Right ventricle myocardium superior (tissue), 1 donor: ENCODE measurements at places on chromosomes 6 and 20. TPM values are rescaled to one million over a fixed set of nuclear protein-coding genes. Genes with fewer than 3 reads are reported as not detected.

EPPIN gene
- total RNA-seq, result not detected

CFB gene
- total RNA-seq, result 5.5 TPM

LAMA5 gene
- 79.6 TPM for total RNA-seq

HDGFL1 gene
- total RNA-seq, result not detected

FNDC1 gene
- total RNA-seq, result 1.2 TPM

KCNK5 gene
- total RNA-seq, result 0.65 TPM

COL9A1 gene
- 0.24 TPM for total RNA-seq

MC3R gene
- total RNA-seq, result not detected

HAO1 gene
- not detected for total RNA-seq

- no peak for DNase-seq
Observed at GRCh38 chr20:63945921-63946920, 10.0 kb downstream of the UCKL1 start.

DNA sequence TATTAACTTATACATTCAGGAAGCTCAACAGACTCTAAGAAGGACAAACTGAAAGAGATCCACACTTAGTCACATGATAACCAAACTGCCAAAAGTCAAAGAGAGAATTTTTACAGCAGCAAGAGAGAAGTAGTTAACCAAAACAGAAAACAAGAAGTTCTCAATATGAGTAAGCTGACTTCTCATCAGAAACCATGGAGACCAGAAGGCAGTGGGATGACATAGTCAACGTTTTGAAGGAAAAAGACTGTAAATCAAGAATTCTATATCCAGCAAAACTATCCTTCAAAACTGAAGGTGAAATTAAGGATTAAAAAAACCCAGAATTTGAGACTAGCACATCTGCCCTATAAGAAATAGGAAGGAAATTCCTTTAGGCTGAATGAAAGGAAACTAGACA is 60.4 kb downstream of the COL19A1 start:
- DNase-seq, result no peak

DNA sequence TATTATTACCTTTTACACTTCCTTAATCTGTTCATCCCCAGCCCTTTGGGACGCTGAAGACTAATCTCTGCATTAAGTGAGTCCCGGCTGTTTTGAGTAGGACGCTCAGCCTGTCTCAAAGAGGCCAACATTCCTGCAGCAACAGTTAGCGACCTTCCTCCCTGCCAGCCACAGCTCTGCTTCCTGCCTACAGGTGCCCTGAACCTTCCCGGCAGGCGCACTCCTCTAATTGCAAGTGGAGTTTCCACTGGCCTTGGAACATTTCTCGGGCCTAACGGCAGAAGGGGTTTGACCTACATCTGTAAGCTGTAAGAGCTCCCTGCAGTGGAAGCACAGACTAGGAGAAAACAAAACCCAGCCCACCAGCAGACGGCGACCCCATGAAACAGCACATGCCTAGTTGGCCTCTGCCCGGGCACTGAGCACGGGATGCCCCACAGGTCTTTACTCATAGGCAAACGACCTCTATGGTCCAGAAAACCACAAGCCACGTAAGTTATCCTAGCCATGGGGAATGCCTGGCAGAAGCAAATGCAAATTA is 137.9 kb downstream of the DTNBP1 start:
- DNase-seq, result no peak

DNA sequence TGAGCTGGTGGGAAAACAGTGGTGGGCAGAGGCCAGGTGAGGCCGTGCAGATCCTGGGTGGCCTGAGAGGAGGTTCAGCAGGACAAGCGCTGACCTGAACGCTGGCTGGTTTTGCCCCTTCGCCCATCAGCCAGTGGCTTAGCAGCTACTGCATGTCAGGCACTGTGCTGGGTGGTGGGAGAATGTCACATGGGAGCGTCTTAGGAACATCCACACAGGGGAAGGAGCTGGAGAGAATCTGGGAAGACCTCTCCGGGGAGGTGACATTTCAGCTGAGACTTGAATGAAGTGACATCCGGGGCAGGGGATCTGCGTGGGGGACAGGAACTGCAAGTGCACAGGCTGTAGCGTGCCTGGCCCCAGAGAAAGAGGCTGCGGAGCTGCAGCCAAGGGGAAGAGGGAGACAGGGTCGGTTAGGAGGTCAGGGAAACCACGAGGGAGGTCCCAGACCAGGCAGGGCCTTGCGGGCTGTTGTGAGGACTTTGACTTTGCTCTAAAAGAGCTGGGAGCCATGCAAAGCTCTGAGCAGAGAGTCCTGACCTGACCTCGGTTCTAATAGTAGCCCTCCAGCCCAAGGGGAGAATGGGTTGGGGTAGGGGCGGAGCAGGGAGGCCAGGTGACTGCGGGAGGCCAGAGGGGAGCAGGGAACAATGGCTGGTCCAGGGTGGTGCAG is 156.8 kb upstream of the PTPN1 start:
- DNase-seq, result no peak

- DNase-seq, result peak; percentile 43
Observed at GRCh38 chr6:108115598-108116058, 41.1 kb upstream of the OSTM1 start.

- no peak for DNase-seq
Observed at GRCh38 chr6:128606611-128607010, 86.2 kb upstream of the PTPRK start.

DNA sequence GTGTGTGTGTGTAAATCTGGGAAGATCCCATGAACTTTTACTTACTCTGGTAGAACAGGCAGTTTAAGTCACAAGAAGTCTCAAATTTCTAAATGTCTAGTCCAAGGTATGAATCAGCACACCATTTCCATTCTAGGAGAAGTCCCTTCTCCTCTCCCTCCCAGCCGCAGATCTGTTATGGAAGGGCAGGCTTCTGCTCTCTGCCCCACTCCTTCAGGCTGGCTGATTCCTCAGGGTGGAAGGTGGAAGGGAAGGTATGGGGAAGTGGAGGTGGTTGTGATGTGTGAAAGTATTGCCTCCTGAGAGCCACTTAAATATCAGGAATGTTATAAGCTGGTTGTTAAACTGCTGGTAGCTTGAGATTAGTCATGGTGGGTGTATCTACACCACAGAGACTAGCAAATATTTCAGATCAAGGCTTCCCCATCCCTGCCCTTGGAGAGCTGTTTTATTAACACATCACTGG is 44.5 kb upstream of the LAMA4 start:
- DNase-seq, result no peak

DNA sequence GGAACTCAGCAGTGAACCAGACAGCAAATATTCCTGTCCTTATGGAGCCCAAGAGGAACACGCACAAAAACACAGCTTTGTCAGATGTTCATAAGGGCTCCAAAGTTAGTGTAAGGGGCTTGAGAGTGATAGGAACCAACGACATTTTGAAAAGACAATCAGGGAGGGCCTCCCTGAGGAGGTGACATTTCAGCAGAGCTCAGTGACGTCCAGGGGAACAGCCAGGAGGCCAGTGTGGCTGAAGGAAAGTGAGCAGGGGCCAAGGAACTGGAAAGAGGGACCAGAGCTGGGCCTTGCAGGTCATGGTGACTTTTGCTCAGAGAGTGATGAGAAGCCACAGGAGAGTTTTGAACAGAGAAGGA is 16.1 kb downstream of the NOL4L start:
- no peak for DNase-seq

DNA sequence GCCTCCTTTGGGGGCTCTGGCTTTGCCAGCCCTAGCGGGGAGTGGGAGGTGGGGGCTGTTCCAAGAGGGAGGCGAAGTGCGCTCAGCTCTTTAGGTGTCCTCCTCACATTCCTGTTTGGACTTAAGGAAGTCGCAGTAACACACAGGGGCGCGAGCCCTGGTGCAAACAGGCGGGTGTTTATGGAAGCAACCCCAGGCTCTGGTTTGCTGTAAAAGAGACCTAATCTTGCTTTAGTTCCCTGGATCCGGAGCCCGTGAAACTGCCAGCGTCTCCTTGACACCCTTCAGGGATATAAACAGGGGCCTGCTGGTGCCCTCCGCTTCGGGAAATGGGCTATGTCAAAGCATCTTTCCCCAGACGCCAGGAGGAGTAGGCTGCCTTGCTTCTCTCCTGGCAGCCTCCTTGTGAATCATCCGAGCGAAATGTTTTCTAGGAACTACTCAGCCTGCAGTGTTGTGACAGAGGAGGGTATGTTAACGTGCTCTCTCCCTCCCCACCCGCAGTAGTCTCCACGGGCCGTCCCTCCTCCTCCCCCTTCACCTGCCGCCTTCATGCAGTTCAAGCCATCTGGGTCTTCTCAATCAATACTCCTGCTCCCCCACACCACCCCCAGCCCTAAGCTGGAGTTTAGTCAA is 168.0 kb upstream of the LRFN2 start:
- no peak for DNase-seq

GRCh38 chr20:2914160-2914559 is 40.9 kb downstream of the PTPRA start:
- DNase-seq, result no peak

DNA sequence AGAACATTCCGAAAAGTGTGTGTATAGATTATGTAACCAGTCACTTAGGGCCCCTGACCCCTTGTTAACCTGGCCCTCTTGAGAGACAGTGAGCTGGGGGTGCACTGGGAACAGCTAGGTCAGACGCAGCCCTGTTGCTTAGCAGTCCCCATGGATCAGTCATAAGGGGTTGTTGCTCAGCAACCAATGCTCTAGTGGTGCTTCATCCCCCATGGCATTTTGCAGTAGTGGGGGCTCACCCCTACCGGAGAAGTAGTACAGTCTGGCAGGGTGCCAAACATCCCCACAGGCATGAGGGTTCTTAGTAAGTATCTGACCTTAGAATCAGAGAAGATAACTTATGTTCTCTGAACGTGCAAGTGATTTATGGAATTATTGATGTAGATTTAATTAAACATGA is 12.3 kb downstream of the PKIB start:
- no peak for DNase-seq

DNA sequence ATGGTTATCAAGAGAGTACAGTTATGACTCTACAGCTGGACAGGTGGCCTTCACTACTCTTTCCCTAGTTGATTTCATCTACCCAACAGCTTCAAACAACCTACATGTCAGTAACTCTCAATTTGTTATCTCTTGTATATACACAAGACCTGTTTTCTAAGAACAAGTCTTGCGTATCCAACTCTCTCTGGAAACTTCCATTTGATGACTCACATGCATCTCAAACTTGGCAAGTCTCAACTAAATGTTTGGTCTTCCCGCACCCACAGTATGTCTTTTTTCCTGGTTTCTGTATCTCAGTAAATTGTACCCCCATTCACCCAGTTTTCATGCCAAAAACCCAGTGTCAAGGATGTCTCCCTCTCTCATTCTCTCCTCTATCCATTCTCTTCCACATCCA is 97.7 kb downstream of the BTBD9 start:
- DNase-seq, result no peak

DNA sequence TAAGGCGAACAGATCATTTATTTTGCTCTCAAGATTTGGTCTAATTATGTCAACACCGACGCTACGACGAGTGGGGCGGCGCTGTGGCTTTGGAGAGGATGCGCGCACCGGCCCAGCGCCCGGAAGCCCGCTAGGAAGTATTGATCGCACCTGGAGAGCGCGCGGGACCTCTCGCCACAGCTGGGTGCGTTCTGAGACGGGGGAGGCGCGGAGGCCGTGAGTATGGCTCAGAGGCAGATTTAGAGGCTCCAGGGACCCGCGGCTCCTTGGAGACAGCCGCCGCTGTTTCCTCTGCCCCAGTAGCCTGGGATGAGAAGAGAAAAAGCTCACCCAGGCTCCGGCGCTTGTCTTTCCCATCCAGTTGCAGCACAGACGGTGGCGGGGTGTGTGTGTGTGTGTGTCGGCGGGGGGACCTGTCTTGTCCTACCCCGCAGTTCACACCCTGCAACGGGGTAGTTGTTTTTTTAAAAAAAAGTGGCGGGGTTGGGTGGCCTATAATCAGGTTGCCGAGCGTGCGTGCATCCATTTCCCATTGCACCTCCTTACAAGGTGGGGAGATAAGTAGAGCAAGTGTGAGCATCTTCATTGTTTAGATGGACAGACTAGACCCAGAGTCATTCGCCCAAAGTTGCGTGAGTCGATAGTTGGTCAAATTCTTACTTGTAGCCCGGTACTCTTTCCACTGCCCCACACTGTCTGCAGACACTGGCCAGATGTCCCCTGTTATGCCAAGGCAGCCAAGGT is 11.2 kb downstream of the TFAP2D start:
- DNase-seq, result no peak

- no peak for DNase-seq
Observed at GRCh38 chr6:145758113-145758512, 22.8 kb upstream of the EPM2A start.

DNA sequence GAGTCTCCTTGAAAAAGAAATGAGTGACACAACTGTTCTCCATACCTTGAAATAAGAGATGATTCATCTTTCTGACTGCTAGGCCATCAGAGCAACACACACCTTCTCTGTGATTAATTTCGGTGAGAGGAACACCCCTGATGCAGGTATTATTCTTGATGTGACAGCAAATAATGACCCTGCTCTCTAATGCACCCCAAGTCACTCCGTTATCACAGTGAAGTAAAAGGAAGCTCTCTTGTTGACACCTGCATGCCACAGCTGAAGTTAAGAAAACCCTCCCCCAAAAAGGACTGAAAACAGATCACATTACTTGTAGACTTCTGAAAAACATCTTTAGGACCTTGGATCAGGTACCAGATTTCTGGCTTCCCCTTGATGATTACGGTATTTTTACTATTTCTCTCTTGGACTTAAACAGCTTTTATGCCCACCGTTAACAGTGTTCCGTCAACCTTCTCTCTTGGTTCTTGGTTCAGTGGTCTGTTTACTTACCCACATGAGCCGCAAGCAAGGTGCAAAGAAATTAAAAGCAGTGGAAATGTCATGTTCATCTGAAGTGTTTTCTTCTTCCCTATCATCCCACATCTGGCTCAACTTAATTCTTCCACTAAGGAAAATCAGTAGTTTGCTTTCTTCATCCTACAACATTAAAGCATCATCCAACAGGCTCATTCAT is 249.7 kb downstream of the GMPR start:
- no peak for DNase-seq

- DNase-seq, result no peak
Observed at GRCh38 chr6:121901432-121901831, 466.0 kb downstream of the GJA1 start.

DNA sequence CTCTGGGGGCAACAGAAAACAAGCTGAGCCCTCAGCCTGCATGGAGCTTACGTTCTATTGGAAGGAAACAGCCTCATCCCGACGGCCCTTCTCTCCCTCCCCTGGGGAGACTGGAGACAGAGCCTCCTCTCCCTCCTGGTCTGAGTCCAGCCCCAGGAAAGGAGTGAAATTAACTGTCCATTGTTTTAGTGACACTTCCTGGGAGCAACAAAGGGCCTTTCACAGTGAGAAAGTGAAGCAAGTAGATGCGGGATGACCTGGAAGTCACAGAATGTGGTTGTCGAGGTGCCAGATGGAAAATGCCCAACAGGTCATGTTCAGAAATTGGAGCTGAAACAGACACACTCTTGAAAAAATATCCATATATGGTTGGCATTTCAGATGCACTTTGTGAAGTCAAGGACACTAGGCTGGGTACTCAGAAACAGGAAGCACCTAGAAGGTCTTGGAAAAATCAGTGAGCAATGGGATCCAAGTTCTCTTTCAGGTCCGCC is 77.8 kb downstream of the TFAP2C start:
- no peak for DNase-seq

DNA sequence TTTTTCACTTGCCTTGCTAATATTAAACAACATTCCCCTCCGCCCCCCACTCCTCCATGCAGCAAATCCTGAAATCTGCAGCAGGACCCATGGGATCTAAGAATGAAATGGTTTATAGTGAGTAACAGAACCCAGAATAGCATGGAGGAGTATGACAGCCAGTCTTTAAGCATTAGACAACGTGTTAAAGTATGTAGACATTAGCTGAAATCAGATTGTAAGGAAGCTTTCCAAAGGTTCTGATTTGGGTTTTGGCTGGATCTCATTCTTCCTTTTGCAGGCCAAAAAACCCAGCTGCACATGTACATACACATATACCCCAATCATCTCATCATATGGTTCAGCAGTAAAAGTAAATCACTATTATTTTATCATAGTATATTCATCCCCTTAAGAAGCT is 126.5 kb downstream of the GJA10 start:
- DNase-seq, result no peak

- DNase-seq, result no peak
Observed at GRCh38 chr6:143607974-143608373, 69.8 kb upstream of the PHACTR2 start.
